Stimulated activated CD8-positive, alpha-beta memory T cell treated with anti-CD3 and anti-CD28 coated beads, Interleukin-4, amount 100 ng/mL, for 4 hours (primary cell): ENCODE measurements at places on chromosomes 4 and X.

DNA sequence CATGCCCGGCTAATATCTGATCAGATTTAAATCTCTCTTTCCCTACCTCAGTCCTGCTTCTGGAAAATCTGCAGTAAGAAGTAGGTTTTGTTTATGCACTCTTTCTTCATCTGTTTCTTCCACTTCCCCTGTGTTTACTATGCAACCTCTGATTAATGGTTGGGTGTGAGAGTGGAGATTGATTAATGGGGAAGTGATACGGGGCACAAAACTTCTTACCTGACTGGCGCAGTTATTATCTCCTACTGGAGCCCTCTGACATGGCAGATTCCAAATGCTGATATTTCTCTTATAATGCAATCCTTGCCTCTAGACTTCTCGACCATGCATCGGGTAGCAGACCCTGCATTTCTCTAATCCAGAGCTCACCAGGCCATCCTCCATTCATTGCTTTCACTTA, 60.2 kb upstream of the HPGD start:
- DNase-seq, result no peak

DNA sequence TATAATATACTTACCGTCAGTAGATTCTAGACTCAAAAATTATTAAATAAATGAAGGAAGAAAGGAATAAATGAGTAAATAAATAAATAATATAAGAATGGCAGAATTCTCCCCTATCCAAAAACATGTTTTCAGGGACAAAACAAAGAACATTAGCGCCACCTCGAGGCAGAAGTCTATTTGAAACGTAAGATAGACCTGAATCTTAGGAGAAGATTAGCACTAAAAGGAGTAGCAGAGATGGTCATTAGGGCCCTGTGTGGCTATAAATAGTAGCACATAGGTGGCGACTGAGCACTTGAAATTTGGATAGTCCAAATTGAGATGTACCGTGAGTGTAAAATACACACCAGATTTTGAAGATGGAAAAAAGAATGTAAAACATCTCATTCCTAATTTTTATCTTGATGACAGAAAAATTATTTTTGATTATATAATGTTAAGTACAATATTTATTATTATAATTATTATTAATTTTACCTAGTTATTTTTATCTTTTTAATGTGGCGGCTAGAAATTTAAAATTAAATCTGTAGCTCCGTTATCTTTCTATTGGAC, 24.3 kb upstream of the SRD5A3 start:
- DNase-seq, result peak; percentile 20

DNA sequence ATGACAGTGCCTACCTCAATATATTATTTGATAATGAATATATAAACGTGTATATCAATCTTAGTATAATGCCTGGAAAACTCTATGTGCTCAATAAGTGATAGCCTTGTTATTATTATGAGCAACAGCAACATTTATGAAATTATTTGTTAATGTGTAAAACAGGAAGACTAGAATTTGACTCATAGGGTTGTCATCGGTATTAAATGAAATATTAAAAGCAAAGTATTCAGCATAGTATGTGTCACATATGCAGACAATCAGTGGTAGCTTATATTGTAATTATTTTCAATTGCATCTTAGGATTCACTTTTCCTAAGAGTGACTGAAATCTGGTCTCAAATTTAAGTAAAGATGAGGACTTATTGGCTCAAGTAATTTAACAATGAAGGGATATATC, 24.6 kb downstream of the SPANXD start:
- DNase-seq, result no peak

DNA sequence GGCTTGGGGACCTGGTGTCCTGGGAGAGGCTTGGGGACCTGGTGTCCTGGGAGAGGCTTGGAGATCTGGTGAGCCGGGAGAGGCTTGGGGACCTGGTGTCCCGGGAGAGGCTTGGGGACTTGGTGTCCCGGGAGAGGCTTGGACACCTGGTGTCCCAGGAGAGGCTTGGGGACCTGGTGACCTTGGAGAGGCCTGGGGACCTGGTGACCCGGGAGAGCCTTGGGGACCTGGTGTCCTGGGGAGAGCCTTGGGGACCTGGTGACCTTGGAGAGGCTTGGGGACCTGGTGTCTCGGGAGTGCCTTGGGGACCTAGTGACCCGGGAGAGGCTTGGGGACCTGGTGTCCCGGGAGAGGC, 12.6 kb downstream of the SHOX start:
- no peak for DNase-seq

DNA sequence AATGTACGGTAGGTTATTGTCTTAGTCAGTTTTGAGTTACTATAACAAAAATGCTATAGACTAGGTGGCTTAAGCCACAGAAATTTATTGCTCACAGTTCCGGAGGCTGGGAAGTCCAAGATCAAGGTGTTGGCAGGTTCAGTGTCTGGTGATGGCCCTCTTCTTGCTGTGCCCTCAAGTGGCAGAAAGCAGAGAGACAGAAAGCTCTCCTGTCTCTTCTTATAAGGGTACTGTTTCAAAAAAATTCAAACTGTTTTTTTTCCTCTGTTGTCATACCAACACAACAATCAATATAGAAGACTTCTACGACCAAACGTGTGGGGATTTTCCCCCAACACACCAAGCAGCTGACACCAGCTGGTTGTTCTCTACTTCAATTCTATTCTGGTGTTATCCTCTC, 53.4 kb downstream of the ADGRG4 start:
- DNase-seq, result no peak

DNA sequence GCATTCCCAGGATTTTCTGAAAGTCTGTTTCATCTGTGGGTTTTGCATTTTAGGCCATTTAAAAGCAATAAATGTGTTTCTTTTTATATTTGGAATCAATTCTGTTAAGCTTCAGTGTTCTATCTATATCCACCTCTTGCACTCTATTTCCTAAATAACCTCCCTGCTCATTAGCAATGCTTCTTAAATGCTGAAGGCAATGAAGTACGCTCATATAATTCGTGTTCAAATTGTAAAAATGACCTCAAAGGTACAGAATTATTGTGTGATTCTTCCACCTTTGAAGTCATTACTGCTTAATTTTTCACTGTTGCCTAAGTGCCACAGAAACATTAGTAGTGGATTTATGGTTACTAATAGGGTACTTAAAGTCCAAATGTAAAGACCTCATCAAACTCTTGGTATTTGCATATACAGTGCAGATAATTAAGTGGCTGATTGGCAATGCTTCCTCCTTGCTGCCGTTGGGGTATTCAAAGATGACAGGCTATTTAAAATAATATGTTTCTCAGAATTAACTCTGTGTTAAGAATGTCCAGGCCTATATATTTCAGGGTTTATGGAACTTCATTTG, 730.8 kb downstream of the TECRL start:
- DNase-seq, result no peak

- DNase-seq, result no peak
Observed at GRCh38 chrX:140053846-140054245, 88.5 kb upstream of the CXorf66 start.

DNA sequence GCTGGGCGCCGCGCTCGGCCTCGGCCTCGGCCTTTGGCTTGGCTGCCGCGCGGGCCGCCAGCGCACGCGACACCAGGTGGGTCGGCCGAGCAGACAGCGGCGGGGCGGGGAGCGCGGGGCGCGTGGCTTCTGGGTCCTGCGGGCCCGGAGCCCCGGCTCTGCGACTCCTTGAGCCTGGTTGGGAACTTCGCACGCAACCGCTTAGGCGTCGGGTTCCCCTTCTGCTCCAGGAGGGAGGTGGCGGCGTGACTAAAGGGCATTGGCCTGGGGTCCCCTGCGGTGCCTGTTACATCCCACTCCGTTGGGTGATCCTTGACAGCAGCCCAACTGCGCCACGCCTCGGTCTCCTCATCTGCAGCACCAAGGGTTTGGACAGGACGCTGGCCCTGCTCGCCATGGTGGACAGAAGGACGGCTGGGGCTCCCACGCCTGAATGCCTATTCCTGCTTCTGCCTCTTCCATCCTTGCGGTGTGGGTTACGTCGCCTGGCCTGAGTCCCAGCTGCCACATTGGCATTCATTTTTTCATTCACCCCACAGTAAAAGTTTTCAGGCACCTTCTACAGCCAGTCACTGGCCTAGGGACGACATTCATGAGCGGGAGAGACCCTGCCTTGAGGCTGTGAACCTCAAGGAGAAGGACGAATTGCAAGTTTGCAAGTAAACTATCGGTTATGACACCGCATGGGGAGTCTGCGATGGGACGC, 631 bp downstream of the EVC start:
- DNase-seq, result no peak

DNA sequence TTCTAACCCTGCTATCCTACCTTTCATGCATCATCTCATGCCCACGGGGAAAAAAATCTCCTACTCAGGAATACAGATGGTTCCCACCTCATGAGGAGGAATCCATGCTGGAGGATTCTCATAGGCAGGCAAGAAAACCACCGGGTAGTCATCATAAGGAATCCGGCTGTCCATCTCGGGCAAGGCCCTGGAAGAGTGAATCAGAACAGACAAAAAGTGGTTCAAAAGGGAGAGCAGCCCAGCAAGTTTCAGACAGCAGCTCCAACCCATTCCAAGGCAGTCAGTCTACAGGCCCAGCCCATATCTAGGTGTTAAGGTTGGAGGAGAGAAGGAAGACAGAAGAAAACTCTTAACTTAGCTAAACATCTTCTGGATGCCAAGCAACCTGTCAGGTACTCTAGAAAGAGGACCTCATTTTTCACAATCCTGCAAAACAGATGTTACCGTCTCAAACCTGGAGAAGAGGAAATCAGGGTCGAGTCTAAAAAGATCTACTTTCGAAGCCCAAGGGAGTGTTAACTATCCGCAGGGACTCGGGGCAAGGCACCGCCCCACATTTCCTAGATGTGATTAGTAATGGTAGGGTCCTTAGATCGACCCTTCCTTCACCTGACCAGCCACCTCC, 447 bp downstream of the PDZD11 start:
- no peak for DNase-seq

GRCh38 chr4:80568891-80569290, 233.4 kb downstream of the CFAP299 start:
- no peak for DNase-seq

- peak; percentile 24 for DNase-seq
Observed at GRCh38 chr4:38529189-38530115, 134.5 kb upstream of the KLF3 start.

DNA sequence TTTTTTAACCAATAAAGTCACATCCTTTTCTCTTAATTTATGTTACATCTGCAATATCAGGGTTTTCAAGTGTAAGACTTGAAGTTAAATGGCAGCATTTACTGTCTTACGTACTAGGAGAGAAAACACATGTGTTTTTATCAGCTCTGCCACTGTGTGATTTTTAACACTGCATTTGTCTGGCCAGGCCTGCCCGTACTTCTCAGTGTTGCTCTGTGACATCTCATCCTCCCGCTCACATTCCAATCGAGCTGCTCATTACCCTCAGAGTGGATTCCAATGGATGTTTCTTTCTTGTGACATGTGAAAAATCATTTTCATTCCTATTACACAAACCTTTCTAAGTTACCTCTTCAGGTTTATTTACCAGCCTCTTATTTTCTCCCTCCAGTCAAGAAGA, 420.3 kb downstream of the FAT4 start:
- DNase-seq, result no peak

GRCh38 chr4:11286533-11286932, 142.2 kb downstream of the HS3ST1 start:
- no peak for DNase-seq

DNA sequence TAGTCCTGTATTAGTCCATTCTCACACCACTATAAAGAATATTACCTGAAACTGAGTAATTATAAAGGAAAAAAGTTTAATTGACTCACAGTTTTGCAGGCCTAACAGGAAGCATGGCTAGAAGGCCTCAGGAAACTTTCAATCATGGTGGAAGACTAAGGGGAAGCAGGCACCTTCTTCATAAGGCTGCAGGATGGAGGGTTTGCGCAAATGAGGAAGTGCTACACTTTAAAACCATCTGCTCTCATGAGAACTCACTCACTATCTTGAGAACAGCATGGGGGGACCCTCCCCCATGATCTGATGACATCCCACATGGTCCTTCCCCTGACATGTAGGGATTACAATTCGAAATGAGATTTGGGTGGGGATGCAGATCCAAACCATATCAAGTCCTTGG, 12.1 kb upstream of the MAGEA11 start:
- DNase-seq, result no peak
